Left colon (tissue), 2 donors: ENCODE measurements at places on chromosomes 11 and 22.

DNA sequence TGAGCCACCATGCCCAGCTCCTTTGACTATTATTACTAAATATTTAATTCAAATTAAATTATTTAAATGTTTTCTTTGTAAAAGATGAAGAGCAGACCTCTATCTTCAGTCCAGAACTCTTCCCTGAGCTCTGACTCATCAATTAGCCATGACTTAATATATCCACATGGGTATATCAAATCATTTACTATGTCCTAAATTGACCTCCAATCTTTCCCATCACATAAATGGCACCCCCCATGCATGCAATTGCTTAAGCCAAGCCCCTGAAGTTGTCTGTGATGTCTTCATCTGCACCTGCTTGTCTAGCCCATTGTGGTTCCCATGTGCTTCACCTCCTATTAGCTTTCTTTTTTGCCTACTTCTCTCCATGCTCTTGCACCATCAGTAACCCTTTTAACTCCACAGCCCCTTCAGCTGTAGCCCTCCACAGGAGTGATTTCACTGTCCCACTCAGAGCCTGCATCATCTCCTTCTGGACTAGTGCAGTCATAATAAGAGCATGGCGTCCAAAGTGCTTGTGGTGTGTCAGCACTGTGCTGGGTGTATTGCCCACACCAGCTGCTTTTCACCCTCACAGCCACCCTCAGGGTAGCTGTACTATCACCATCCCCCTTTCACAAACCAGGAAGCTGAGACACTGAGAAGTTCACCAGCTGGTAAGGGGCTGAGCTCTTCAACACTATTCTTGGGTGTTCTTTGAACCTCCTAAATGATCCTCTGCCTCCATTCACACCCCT, 11.8 kb upstream of the THY1 start:
- DNase-seq: no peak

DNA sequence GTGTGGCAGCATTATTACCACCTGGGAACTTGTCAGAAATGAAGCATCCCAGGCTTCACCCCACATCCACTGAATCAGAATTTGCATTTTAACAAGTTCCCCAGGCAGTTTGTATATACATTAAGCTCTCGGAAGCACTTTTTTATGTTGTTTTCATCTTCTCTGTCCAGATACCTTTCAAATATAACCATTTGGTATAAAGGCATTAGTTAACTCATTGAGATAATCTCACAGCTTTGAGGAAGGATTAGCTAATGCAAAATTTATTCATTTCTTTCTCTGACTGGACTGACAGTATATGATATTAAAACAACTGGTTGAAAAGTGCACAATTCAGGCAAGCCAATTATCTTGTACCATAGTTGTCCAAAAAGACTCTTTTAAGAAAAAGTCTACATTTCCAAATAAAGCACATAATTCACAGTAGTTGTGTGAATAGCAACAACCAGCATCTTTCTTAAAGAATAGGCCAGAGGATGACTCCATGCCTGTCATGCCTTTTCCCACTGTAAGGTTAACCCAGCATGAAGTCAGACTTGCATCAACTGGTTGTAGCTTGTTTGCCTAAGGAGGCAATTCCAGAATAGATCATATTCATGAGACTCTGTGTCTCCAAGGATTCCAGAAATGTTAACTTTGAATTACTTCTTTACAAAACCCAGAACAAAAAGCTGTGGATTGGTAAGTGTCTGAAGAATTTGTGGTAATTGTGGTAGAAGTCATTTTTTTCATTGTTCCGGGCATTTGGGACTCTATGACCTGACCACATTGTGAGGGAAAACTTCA, 254.3 kb upstream of the SESN3 start:
- DNase-seq: no peak

DNA sequence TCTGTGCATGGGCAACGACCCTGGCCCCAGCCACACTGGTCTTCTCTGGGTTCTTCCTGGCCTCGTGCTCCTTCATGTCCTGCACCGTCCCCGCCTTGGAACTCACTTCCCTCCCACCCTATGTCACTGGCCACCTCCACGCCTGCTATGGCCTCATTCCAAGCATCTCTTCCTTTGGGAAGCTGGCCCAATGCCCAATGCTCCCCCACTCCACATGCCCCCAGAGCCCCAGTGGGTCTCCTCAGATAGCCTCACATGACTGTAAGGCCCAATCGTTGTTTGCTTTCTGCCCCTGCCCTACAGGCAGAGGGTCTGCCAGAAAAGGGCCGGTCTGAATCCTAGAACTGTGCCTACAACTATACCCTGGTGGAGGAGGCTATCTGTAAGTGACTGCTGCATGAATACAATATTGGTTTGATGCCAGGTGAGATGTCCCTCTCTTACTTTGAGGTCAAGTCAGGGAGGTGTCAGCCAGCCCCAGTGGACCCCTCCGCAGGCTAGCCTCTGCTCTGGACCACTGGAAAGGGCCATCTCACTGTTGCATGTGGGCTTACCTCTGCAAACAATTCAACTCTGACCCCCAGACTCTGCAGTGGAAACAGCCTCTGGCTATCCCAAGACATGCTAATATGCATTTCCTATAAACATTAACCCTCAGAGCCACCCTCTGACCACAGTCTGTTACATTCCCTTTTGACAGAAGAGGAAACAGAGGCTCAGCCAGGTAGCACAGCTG, 2.1 kb upstream of the GNAZ start:
- peak; percentile 23 for DNase-seq

GRCh38 chr11:93196816-93197379, 893 bp downstream of the SLC36A4 start:
- DNase-seq: no peak

- no peak for DNase-seq
Observed at GRCh38 chr22:26885441-26886261, 228.3 kb downstream of the MIAT start.

GRCh38 chr22:44406341-44407170, 91.5 kb downstream of the RTL6 start:
- no peak for DNase-seq

DNA sequence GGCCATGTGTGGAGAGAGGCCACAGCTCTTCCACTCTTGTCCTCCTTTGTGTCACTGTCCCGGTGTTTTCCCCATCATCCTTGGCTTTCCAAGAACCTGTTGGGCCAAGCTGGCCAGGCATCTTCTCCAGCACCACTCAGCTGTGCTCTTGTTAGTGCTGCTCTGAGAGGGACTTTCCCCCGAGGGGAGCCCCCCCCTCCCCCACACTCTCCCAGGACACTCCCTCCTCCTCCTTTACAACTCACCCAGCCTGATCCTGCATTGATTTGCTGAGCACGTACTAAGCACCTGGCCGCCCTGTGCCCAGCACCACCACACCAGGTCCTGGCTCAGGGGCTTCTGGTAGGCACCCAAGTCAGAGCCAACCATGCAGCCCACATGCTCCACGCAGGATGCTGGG, 13.2 kb downstream of the TP53AIP1 start:
- DNase-seq: no peak

- DNase-seq: no peak
Observed at GRCh38 chr22:48371391-48371790, 1456.3 kb downstream of the BRD1 start.

- no peak for DNase-seq
Observed at GRCh38 chr11:47359586-47359985, 7.1 kb upstream of the MYBPC3 start.

GRCh38 chr11:56898856-56899255, 89.9 kb upstream of the OR5AK2 start:
- DNase-seq: no peak

GRCh38 chr11:86644291-86644690, 28.1 kb downstream of the ME3 start:
- DNase-seq: no peak

DNA sequence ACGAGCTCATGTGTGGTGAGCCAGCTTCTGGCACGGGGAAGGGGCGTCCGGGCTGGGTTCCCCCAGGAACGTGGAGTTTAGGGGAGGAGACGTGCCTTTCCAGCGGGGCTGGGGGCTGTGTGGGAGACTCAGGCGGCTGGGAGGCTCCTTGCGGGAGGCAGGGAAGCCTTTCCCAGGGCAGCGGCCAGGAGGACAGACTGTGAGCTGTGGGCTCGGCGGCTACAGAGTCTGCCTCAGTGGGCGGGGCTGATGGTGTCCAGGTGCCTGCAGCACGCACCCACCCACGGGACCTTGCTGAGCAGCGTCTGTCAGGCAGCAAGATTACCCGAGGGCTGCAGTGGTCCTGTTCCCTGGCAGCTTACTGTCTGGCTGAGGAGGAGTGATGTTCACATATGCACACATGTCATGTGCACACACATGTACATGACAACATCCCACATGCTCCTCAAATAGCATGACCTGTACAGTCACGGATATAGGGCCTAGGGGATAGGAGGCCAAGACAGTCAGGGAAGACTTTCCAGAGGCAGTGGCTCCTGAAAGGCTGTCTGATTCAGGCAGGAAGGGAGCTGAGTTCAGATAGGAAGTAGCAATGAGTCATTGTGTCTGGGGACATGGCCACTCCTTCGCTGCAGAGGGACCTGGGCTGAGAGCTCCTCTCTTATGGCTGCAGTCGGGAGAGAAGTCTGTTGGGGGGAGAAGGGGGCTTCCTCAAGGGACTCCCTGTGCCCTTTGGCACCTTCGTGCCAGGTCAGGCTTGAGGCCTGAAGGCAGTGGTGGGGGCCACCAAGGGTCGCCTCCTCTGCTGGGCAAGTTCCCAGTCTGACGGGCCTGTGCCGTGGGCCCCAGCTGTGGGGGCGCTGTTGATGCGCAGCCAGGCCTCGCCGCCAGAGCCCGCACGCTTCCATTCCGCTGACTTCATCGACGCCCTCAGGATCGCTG, 23.3 kb upstream of the PPP6R3 start:
- DNase-seq: no peak

GRCh38 chr22:32985899-32986765, 72.0 kb downstream of the SYN3 start:
- DNase-seq: peak; percentile 53

GRCh38 chr22:50399751-50400331, 56.7 kb downstream of the PPP6R2 start:
- no peak for DNase-seq

GRCh38 chr11:18321578-18321968, 367 bp downstream of the HPS5 start:
- no peak for DNase-seq

DNA sequence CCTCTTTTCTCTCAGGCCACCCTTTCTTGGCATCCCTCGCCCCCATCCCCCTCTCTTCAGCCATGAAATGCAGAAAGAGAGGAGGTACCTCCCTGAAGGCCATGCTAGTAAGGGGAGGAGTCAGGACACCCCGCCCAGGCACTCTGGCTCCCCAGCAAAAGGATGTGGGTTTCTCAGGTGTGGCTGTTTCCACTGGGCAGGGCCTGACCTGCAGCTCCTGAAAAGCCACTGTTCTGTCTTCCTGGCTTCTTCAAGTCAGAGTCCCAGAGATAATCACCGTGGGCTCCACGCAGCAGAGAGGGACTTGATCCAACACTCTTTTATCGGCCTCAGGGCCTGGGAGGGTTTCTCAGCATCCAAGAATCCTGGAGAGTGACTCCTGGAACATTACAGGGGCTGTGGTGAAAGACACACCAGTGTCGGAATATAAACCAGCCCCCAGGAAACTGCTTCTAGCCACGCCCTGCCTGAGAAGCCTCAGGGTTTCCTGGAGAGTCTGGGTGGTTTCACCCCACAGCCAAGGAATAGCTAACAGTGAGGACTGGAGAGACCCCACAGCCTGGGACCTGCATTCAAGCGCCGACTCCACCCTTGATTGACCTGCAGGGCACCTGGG, 45.7 kb upstream of the TSPAN18 start:
- peak; percentile 17 for DNase-seq

GRCh38 chr11:35752115-35752514, 89.5 kb downstream of the TRIM44 start:
- no peak for DNase-seq

DNA sequence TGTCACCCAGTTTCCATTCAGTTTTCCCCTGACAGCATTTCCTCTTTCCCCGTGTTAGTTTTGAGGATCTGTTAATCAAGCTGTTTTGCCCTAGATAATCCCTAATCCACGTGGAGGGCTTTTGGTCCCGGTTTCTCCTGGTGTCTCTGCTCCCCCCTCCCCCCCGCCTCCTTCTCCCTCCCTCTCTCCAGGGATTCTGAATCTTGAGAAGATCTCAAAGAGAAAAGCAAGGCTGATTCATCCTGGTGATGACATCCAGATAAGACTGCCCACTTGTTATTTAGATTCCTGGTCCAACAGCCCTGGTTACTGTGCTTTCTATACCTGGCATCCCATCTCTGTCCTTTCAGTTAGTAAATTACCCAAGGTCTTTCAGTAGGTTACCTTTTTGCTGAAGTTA, 59.4 kb downstream of the KCNA4 start:
- no peak for DNase-seq

DNA sequence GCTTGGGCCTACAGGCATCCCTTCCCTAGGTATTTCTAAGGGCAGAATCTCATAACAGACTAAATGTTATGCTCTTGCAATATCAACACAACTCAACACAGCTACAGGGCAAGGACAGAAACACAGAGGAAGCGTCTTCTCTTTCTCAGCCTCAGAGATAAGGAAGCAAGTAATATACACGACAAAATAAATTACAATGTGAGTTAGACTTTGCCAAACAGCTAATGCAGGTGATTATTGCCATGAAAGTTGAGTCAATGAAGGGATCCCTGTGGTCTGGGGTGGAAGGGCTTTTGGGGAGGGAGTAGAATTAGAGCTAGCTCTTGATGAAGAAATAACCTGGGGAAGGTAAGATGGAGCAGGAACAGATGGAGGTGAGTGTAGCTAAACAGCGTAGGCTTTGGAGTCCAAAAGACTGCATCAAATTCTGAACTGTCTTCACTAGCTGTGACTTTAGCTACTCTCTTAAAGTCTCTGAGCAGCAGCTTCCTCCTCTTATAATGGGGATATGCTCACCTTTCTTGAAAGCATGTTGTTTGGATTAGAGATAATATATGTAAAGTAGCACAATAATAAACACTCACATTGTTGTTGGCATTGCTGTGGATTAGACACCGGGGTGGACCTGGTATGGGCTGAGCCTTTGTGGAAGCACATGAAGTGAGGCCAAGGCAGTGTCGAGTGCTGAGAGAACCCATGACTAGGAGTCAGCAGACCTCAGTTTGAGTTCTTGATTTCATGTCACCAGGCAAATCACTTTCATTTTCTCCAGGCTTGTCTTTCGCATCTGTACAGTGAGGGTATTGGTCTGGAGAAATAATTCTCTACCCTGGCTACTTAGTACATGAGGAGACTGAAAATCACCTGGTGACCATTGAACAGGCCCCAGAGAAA, 41.0 kb upstream of the AQP11 start:
- no peak for DNase-seq

DNA sequence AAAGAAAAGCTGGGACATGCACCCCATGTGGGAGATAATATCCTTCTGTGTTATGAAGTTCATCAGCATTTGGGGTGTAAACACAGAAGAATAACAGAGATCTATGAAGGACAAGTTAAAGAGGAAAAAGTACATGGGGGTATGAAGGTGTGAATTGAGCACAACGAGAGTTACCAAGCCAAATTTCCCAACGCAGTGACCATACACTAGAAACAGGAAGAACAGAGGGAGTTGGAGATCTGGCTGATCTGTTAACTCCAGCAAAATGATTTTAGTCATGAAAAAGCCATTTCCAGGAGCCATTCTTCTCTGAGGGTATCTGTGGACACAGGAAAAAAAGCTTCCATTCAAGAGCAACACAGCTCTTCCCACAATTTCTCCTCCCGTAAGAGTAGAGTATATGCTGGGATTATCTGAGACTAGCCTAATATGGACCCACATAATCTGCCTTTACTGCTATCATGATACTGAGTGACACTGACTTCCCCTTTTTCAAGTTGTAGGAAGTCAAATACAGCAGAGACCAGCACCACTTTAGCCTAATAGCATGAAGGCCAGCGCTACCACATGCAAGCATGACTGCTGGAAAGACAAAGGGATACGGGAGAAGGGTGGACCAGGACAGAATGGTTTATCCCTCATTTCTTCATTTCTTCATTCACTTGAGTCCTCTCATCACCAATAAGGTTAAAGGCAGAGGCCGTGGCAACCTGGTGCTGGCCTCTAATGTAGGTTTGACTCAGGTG, 19.6 kb upstream of the OR8D2 start:
- DNase-seq: no peak

GRCh38 chr11:128180441-128181087, 406.8 kb downstream of the ETS1 start:
- no peak for DNase-seq
